ENCODE measurements at places on chromosomes 6 and 20.

DNA sequence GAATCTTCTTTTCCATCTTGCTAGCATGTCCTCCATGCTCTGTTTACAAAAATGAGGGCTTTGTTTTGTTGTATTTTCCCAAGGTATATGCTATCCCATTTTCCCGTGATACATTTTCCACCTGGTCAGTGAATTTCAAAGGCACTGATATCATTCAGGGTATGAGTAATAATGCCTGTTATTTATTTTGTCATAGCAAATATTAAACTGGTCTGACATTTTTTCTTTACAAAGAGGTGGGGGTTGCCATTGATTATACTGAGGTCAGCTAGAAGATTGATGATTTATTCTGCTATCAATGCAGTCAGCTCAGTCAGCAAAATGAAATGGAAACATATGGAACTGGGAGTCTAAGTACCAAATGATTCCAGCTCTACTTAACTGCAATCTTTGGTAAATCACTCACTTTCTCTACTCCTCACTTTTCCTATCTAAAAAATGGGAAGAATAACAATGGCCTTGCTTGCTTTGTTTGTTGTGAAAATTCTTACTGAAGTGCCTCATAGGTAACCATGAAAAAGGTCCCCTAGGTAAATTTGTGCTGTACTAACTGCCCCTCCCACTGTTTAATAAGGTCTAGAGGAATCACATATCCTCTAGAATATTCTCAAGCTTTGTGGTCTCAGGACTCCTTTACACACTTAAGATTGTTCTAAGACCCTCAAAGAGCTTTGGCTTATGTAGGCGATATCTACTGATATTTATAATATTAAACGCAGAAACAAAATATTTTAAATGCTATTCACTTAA is 64.0 kb downstream of the ARHGAP18 start:
- no peak for DNase-seq

- no peak for DNase-seq
Measured at GRCh38 chr20:54708229-54708628, 232.8 kb downstream of the DOK5 start.

GRCh38 chr6:23547851-23548250 is 578.2 kb upstream of the NRSN1 start:
- DNase-seq = no peak

DNA sequence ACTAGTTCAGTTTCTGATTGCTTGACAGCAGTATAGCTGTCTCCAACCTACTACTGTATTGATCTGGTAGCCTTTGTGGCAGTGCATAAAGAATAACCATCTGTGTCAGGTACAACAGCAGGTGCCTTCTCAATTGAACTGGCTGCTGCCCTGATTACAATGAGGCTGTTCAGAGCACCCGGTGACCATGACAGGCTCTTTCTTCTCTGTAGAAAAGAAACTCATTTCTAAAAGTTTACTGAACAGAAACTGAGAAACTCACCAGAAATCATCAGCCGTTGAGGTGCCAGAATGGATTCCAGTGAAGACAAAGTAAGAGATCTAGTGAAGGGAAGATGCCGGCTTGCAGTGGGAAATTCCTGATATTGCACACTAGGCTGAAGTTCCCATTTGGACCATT is 954.4 kb downstream of the PHF3 start:
- DNase-seq = no peak

DNA sequence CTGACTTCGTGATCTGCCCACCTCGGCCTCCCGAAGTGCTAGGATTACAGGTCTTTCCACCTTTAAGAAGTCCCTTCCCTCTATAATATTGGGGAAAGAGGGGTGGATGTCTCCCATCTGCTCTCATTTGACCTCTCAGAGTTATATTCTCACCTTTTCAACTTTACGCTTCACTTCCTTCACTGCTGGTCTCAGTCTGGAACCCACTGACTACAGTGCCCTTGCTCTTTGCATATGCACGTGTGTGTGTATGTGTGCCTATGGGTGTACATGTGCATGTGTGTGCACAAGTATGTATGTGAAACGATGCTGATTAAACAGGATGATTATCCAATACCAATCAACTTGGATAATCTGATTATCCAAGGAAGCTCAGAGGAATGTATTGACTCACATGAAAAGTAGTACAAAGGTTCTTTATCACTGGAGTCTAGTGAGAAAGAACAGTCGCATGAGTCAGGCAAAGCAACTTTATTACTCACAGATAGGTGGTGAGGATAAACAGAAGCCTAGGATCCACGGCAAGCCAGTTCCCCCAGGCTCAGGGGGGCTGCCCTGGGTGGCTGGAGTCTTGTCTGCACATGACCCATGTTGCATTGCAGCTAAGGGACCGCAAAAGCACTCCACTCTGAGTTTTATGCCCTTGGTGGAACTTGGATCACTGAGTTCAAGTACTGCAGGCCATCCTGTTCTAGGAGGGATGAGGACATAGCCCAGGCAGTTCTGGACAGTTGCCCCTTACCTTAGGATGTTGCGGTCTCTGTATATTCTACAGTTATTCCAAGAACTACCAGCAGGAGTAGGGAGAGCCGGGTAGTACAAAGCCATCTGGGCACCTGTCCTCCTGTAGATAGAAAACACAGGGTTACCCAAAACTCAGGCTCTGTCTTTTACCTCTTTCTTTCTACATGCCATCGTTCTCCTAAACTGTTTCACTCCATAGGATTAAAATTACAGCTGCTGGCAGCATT is 50.9 kb downstream of the SNRNP48 start:
- DNase-seq = no peak

- no peak for DNase-seq
Measured at GRCh38 chr20:32518593-32519380, 66.3 kb downstream of the NOL4L start.

DNA sequence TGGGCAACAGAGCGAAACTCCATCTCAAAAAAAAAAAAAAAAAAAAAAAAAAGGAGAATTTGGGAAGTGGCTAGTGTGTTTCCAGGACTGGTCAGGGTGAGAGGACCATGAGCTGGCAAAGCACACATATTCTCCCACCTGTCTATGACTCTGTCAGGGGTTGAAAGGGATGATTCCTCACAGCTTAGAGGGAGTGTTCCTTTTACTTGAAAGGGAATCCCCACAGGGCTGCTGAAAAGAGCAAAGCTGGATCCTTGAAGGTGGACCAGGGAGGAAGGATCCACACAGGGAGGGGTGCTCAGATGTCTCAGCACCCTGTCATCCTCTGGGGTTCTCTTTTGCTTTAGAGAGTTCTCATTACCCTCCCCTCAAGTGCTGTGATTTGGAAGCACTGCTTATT is 13.2 kb downstream of the MRAP2 start:
- no peak for DNase-seq

- no peak for DNase-seq
Measured at GRCh38 chr20:50469176-50469723, 40.9 kb upstream of the PTPN1 start.

GRCh38 chr20:54608039-54608745 is 132.8 kb downstream of the DOK5 start:
- DNase-seq = no peak

- peak; percentile 26 for DNase-seq
Measured at GRCh38 chr6:141550471-141550870, 582.3 kb upstream of the GJE1 start.

DNA sequence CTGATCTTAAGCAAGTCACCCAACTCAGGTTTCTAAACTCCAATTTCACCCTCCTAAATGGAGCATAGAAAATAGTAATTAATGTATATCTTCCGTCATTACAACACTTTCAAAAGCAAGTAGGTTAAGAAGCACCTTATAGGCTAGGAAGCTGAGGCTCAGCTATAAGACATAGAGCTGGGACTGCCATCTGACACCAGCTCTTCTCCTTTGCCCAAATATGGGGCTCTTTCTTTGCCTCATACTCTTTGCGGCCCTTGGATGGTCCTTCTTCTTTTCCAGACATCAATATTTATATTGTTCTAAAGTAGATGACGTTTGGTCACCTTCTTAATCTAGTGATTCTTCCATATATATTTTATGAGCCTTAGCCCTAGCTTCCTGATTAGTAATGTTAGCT is 413.2 kb downstream of the LMBRD1 start:
- no peak for DNase-seq

DNA sequence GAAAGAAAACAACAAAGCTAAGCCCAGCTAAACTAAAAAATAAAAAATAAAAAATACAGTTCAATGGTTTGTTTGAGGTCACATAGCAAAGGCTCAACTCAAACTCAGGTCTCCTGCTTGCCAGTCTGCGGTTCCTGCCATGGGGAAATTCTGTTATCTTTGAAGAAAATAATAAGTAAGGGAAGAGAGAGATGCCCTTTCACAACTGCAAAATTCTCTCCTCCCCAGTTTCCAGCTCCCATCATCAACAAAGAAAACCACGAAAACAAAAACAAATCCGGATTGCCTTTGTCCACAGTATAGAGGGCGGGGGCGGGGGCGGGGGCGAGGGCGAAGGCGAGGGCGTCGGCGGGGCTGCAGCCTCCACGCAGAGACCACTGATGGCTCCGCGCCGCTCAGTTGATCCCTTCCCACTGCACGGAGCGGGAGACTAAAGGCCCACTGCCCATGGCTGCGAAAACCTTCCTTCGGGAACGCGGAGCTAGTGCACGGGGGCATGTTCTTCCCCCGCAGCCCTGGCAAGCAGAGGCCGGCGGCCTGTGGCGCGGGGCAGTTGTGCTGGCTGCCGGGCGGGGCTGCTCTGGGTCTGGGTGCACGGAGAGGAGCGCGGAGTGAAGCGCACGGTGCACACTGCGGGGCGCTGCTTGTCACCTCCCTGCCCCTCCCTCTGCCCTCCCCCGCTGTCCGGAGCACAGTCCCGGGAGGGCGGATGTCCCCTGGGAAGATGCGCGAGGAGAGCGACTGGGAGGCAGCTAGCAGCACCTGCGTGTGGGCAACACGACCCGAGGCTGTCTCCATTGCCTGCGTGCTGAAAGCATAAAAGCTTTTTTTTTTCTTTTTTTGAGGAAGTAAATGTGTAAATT is 54.1 kb upstream of the TPD52L1 start:
- DNase-seq = peak; percentile 82

DNA sequence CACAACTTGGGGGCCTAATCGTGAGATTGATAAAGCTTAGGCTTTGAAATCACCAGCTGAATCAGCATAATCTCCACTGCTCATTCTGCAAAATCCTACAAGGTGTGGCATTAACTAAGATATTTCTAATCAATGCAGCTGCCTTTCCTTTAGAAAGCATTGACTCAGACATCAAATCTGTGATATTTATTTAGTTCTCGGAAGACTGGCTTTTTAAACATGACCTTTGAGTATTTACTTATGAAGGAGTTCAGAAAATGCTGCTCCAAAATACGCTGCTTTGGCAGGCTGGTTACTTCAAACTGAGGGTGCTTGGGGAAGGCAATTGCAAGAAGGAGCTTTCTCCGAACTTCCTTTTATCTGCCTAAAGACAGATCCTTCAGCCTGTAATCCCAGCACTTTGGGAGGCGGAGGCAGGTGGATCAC is 23.7 kb upstream of the FUCA2 start:
- DNase-seq = no peak

DNA sequence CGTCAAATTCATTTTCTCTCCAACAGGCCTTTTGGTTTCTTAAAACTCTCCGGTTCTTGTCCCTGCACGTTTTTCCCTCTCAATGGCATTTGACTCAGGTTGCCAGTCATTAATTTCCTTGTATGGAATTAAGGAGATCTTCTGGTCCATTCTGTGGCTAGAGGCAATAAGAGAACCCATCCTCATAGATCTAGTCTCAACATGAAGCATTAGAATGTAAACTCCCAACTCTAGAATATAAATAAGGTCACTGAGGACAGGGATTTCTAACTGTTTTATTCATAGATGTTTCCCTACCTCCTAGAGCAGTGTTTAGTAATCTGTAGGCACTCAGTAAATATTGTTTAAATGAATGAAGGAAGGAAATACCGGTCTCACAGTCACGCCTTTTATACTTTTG is 185.2 kb upstream of the FLRT3 start:
- no peak for DNase-seq

GRCh38 chr6:134080171-134080795 is 27.9 kb upstream of the SLC2A12 start:
- DNase-seq = no peak

GRCh38 chr6:33164176-33164575 is 28.1 kb downstream of the COL11A2 start:
- no peak for DNase-seq

GRCh38 chr6:3347826-3348225 is 89.1 kb downstream of the PSMG4 start:
- no peak for DNase-seq

DNA sequence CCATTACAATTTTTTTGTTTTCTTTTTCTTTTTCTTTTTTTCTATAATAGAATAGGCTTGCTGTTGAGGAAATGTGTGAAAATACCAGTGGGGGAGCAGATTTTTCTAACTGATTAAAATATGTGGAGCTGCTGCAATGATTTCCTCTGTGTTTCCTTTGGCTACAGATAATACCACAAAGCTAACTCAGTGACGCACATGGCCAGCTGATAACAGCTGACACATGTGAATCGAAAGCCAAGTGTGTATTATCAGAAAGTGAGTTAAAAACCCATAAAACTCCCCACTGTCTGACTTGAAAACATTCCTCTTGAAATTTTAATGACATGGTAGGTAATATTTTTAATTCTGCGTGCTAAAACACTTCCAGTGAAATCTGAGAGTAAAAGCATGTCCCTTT is 70.8 kb upstream of the AHI1 start:
- DNase-seq = peak; percentile 77

DNA sequence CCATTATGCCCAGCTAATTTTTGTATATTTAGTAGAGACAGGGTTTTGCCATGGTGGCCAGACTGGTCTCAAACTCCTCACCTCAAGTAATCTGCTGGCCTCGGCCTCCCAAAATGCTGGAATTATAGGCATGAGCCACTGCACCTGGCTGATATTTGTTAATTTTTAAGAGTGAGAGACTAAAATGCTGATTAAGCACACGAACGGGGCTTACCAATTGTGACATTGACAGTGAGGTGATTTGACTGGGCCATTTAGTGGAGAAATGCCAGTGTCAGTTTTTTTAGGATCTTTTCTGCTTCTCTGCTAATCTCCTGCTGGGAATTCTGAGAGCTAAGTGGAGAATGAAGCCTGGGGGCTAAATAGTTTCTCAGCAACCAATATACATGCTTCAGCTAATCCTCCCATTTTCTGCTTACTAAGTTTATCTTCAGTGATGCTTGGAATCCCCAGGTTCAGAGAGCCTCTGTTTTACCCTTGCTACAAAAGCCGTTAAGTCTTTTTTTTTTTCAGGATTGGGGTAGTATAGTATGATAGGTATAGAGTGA is 9.8 kb upstream of the DEFB123 start:
- DNase-seq = no peak

- no peak for DNase-seq
Measured at GRCh38 chr6:113011389-113011788, 664.3 kb downstream of the RFPL4B start.
